Stimulated activated CD8-positive, alpha-beta memory T cell treated with anti-CD3 and anti-CD28 coated beads, Interleukin-2, amount 100 ng/mL, for 48 hours (primary cell): ENCODE measurements at places on chromosomes 3 and 15.

DNA sequence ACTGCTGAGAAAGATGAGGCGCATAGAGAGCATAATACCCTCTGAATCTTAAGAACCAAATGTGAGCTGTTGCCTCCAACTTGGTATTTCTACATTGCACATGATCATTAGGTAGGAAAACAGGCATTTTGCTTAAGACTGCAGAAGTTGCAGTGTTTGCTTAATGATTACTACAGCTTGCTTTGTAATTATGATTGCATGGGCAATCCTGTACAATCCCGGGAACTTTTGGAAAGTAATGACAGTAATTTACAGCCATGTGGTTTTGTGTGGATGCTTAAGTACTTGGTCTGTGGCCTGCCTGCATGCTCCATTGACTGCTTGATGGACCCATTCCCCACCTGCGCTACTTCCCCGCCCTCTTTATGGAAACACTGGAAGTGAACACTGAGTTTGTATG, 301.1 kb downstream of the DIPK2A start:
- DNase-seq: no peak

DNA sequence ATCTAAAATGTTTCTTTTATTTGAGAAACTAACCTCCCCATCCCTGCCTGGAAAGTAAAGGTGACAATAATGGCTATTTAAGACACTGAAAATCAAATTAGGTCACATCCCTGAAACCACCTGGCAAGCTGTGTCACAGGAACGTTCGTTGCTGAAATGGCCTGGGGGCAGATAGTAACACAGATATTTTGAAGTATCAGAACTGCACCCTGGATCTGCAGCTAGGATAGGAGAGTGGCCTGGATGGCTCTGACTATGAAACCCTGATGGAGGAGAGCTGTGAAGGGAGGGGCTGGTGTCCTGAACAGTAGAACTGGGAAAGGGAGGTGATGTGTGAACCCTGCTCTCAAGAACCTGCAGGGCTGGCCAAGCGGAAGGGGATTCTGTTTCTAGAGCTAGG, 648.3 kb upstream of the CFAP20DC start:
- DNase-seq: no peak

- DNase-seq: no peak
These were observed 363.6 kb downstream of the NLGN1 start for GRCh38 chr3:173761161-173761560.

- no peak for DNase-seq
These were observed 208.3 kb downstream of the ULK4 start for GRCh38 chr3:41753651-41754050.

- DNase-seq: no peak
These were observed 487.1 kb upstream of the CNTN3 start for GRCh38 chr3:75101329-75102147.

- no peak for DNase-seq
These were observed 282.5 kb upstream of the CNTN3 start for GRCh38 chr3:74897006-74897405.

DNA sequence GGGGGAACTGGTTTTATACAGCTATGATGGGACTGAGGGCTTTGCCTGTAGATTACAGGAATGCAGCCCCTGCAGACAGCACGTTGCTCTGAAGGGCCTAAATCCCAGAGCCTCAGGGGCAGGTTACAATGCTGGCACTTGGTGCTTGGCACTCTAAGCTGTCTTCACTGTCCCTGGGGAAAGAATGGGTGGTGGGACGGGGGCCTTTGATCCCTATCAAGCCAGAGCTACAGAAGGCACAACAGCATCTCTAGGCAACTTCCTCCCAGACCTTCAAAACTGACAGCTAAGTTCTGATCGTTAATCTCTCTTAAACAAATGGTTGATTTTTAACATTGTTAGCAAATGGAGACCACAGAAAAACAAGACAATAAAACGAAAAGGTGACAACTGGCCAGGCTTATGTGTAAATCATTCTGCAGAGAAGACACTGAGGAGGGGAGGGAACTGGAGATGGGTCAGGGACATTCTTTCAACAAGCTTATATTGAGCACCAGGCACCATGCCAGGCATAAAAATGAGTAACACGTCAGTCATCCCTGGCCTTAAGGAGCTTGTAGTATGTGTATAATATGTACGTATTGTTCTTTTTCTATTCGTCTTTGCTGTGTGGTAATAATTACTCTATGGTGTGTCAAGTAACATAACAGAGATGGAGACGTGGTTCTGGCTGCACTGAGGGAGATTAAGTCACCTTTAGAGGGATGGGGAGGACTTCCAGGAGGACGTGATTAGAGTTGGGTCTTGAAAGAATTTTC, 49.1 kb downstream of the CA12 start:
- DNase-seq: no peak

- no peak for DNase-seq
These were observed 54.3 kb downstream of the DNAJB8 start for GRCh38 chr3:128412180-128413002.

GRCh38 chr3:132803889-132804288, 81.7 kb upstream of the NPHP3 start:
- no peak for DNase-seq

GRCh38 chr3:107660306-107660976, 137.7 kb downstream of the BBX start:
- DNase-seq: no peak

- DNase-seq: no peak
These were observed 110.3 kb upstream of the ALDH1A3 start for GRCh38 chr15:100769043-100769974.

- no peak for DNase-seq
These were observed 747 bp downstream of the UBA7 start for GRCh38 chr3:49812916-49813496.

GRCh38 chr3:120488296-120488695, 37.5 kb upstream of the FSTL1 start:
- DNase-seq: no peak

DNA sequence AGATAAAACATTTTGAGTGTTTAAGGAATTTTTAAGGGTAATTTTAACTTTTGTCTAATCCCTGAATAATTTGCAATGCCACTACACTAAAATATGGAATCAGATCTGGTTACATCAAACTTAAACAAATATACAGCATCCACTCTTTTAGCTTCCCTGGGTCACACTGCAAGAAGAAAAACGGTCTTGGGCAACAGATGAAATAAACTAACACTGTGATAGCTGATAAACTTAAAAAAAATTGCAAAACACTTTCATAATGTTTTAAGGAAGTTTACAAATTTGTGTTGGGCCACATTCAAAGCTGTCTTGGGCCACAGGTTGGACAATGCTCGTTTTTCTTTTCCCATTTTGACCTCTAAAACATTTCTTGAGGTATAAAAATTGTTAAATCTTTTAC, 34.3 kb downstream of the CCDC66 start:
- no peak for DNase-seq

DNA sequence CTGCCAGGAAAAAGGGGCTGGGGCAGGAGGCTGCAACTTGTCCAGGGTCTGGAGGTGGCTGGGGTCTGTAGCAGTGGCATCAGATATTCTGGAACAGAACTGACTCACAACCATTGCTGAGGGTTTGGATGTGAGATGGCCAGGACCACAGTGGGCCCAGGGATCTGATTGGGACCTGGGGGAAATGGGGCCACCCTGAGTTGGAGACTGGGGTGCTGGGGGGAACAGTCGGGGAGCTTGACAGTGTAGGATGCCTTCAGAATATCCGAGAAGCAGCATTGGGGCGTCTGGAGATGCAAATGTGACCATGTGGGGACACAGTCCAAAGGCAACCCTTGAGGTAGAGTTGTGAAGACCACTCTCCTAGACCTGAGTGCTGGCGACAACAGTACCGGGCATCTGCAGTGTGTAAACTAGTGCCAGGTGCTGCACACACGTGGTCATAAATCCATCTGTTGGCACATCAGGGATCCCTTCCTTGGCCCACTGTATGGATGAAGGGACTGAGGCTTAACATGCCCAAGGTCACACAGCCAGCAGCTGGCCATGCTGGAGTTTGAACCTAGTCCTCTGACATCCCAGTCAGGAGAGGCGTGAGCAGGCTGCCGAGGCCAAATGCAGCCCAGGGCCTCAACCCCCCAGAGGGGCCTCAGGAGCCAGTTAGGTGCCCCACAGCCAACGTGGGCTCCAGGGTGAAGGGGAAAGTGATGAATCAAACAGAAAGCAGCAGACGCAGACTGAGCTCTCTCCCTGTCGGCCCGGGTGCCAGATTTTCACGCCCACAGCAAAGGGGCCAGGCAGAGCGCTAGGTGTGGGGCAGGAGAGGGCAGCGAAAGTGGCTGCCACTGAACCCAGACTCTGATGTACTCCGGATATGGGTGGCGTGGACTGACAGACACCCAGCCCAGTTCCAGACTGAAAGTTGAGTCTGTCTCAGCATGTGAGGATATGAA, 18.8 kb downstream of the HEMK1 start:
- peak; percentile 82 for DNase-seq

- no peak for DNase-seq
These were observed 101.8 kb upstream of the RBMS3 start for GRCh38 chr3:29178809-29179793.
